Hippocampal formation (tissue), 2 donors: ENCODE measurements at places on chromosomes 2 and 18.

GRCh38 chr2:205708231-205708631 is 25.9 kb downstream of the NRP2 start:
- no peak for DNase-seq

DNA sequence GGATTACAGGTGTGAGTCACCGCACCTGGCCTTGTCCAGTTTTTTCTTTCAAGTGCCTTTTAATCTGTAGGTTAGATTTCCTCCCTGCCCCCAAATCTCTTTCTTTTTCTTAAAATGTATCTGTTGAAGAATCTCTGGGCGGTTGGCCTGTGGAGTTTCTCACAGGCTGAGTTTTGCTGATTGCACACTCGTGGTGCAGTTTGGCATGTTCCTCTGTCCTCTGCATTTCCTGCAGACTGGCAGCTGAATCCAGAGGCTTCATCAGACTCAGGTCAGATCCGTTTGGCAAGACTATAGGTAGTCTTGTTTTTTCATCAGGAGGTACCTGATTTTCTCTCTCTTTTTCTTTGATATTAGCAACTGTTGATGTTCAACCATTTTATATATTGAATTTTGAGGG is 5.5 kb downstream of the CASP10 start:
- no peak for DNase-seq

- DNase-seq = no peak
Observed at GRCh38 chr2:238150686-238151085, 8.1 kb upstream of the ERFE start.

DNA sequence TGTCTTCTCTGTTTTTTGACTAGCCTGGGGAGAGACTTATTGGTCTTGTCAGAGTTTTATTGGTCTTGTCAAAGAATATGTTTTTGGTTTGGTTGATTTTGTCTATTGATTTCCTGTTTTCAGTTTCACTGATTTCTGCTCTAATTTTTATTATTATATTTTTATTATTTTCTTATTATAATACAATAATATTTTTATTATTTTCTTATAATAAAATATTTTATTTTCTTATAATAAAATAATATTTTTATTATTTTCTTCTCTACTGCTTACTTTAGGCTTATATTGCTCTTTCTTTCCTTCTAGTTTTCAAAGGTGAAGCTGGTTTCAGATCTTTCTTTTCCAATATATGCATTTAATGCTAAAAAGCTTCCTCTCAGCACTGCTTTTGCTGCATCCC is 62.0 kb downstream of the TRAPPC12 start:
- no peak for DNase-seq
